ENCODE measurements at places on chromosomes 2 and 18. TPM values are rescaled to one million over a fixed set of nuclear protein-coding genes. Genes with fewer than 3 reads are reported as not detected.
A peak's percentile ranks its signal among the peaks of the same experiment; 100 is the strongest.

PCARE gene
- total RNA-seq = not detected

POTEC gene
- not detected for total RNA-seq

NDC80 gene
- 34.1 TPM for total RNA-seq

DNA sequence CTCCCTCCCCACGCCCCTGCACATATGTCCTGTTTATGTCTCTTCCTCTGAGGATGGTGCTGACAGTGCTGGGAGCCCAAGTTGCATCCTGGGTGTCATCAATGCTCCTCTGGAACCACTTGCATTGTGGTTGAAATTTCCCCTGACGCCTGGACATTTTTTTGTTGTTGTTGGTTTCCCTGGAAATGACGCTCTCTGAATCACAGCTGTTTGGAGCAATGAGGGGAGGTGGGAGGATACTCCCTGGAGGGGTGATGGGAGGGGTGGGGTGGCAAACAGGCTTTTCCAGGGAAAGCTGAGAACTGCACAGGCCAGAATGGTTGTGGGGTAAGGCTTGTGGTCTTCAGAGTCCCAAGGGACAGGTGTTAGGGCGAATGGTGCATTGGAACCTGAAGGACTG, 29.6 kb downstream of the CELF4 start:
- peak; percentile 23 for DNase-seq

GRCh38 chr2:139031722-139032121, 251.5 kb upstream of the NXPH2 start:
- DNase-seq = peak; percentile 61

DNA sequence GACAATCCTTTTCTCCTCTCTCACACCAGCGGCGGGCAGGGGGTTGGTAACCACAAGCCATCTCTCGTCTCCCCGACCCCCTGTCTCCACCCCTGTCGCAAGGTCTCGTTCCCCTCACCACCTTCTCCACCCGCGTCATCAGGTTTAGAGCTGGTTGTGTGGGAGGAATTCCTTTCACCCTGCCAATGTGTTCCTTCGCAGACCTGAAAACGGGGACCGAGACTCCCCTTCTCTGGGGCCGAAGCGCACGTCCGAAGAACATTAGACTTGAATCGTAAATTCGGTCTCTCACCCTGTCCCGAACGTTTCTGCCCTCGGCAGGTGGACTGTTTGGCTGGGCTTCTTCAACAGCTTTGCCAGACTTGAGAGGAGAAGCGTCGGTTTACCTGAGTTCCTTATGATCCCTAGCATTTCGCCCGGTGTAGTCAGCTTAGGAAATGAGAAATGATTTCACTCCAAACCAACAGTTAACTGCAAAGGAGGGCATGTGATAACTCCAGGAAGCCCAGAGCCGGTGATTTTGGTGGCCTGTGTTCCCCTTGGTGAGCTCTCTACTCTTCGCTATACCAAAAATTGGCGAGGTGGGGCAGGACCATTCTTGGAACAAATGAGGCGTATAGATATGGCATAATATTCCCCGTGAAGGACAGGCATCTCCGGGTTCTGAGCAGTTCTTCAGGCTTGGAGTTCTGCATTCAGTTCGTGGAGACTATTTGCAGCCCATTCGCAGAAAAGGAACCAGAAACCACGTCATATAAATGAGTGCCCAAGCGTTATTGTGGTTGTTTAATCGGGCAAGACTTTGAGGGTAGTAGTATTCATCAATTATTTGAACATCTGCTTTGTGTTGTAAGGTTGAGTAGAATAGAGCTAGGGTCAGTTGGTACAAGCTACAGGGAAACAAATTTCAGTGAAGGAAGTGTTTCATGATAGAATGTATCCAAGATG, 694 bp downstream of the CFAP36 start:
- DNase-seq = peak; percentile 20

- no peak for DNase-seq
Observed at GRCh38 chr2:60118917-60119316, 434.5 kb downstream of the BCL11A start.

- DNase-seq = peak; percentile 83
Observed at GRCh38 chr2:113068706-113069485, 1.1 kb downstream of the IL1F10 start.

Data from foreskin keratinocyte (primary cell).